ENCODE measurements at places on chromosomes 13 and 19.

DNA sequence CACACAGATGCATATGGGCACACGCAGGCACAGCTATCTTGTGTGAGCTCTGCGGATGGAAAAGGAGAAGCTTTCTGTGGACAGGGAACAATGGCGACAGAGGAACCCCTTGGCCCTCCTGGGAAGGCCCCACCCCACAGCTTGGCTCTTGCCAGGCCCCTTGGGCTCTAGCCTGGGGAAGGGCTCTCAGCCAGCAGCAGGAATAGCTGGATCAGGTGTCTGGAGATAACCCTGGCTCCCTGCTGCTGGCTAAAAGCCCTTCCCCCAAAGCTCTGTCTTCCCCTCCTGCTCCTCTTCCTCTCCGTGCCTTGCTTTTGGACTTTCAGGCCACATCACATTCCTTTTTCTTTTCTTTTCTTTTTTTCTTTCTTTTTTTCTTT lies 24.3 kb downstream of the CEBPA start:
- peaks cover 10% of the 10 kb centered on the region for H3K4me1 ChIP-seq
- no peaks in the 10 kb centered on the region for H3K36me3 ChIP-seq
- H3K27ac ChIP-seq = no peak overlapping the region
- no peaks in the 10 kb centered on the region for H3K27me3 ChIP-seq

DNA sequence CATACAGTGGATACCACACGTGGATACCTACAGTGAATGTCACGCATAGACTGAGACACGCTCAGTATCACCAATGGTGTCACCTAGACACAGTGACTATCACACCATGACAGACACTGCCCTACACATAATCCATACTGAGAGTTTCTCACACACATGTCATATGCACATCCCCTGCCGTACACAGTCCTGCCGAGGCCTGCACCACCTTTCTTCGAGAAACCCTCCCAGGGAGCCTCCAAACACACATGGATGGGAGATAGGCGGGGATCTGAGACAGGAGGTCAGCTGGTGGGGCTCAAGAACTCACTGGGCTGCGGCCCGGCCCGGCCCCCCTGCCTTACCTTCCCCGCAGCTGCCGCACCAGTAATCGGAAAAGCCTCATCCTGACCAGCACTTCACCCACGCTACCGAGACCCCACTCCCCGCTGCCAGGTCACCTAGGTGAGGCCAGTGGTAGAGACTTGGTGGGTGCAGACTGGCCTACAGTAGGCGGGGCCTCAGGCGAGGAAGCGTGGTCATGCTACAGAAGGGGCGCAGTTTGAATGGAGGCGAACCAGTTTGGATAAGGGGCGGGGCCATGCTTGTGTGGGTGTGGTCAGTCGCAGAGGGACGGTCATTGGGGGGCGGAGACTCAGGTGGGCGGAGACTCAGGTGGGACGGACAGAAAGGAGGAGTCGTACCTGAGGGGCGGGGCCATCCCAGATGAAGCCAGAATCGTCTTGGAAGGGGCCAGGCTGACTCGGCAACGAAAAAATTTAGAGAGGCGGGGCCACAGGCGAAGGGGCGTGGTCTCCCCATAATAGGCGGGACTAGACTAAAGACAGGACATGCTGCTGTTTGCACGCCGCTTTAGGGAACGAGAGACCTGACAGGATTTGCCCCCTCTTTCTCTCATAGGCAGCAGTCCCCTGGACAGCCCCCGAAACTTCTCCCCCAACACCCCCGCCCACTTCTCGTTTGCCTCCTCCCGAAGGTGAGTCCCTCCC lies 2.1 kb downstream of the MAST1 start:
- DNase-seq = peak; percentile 94
- H3K4me3 ChIP-seq = peak overlapping the region; percentile 34
- peak overlapping the region; percentile 10 for H3K27ac ChIP-seq
- H3K27me3 ChIP-seq = peaks cover 49% of the 10 kb centered on the region
- no peaks in the 10 kb centered on the region for H3K36me3 ChIP-seq

- H3K4me3 ChIP-seq = no peak overlapping the region
- no peaks in the 10 kb centered on the region for H3K36me3 ChIP-seq
- no peak overlapping the region for H3K27ac ChIP-seq
- no peak for DNase-seq
- no peaks in the 10 kb centered on the region for H3K4me1 ChIP-seq
These were observed 114.5 kb downstream of the POSTN start for GRCh38 chr13:37484056-37484455.

DNA sequence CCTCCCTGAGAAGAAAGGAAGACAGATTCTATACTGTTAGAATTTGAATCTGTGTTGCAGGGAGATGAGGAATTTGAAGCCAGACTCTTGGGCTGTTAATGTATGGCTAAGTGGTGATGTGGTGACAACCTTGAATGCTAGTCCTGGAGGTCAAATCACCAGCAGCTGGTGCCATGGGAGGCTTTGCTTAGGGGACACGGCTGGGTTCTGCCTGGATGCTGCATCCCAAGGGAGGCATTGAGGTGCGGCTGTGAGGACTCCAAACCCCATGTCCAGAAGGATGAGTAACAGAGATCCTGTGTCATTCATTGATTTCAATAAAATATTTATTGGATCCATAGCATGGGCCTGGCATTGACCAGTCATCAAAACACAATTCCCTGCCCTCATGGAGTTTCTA lies 42.3 kb downstream of the RFX2 start:
- H3K4me3 ChIP-seq = no peak overlapping the region
- no peaks in the 10 kb centered on the region for H3K27me3 ChIP-seq
- peaks cover 43% of the 10 kb centered on the region for H3K4me1 ChIP-seq
- no peaks in the 10 kb centered on the region for H3K36me3 ChIP-seq
- peak; percentile 18 for DNase-seq

- no peaks in the 10 kb centered on the region for H3K4me1 ChIP-seq
- H3K36me3 ChIP-seq = no peaks in the 10 kb centered on the region
- H3K27me3 ChIP-seq = peaks cover 62% of the 10 kb centered on the region
These were observed 569 bp upstream of the MCF2L start for GRCh38 chr13:112968380-112968909.

- H3K27me3 ChIP-seq = no peaks in the 10 kb centered on the region
- no peak overlapping the region for H3K4me3 ChIP-seq
- H3K36me3 ChIP-seq = no peaks in the 10 kb centered on the region
- peak; percentile 73 for DNase-seq
- peak overlapping the region; percentile 86 for H3K27ac ChIP-seq
These were observed 301.6 kb downstream of the SLITRK6 start for GRCh38 chr13:85497652-85498051.

- H3K4me1 ChIP-seq = no peaks in the 10 kb centered on the region
- no peaks in the 10 kb centered on the region for H3K27me3 ChIP-seq
- DNase-seq = no peak
- no peak overlapping the region for H3K27ac ChIP-seq
- H3K36me3 ChIP-seq = no peaks in the 10 kb centered on the region
These were observed 280.3 kb upstream of the KLF12 start for GRCh38 chr13:74414458-74414857.

GRCh38 chr19:10896851-10897526 lies 25.6 kb downstream of the CARM1 start:
- DNase-seq = no peak
- H3K27ac ChIP-seq = no peak overlapping the region
- no peaks in the 10 kb centered on the region for H3K27me3 ChIP-seq
- H3K4me1 ChIP-seq = peaks cover 8% of the 10 kb centered on the region

- H3K4me3 ChIP-seq = no peak overlapping the region
- no peaks in the 10 kb centered on the region for H3K4me1 ChIP-seq
- no peaks in the 10 kb centered on the region for H3K36me3 ChIP-seq
- H3K27ac ChIP-seq = no peak overlapping the region
These were observed 398 bp downstream of the SLC25A41 start for GRCh38 chr19:6433165-6433564.

DNA sequence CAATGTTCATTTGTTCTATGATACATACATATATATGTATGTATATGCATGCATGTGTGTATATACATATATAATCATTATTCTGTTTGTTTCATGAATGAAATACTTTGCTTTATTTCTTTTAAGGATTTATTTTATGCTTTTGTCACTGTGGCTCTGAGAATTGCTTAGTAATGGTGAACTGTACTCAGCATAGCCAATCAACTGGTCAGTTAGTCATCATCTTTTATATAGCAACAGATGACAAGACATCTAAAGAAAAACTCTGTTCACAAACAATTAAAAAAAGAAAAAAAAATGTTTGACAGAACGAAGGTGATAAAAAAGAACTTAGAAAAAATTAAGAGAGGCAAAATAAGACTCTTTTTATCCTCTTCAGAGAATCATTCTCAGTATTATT lies 1440.3 kb downstream of the PCDH9 start:
- no peak overlapping the region for H3K4me3 ChIP-seq
- H3K36me3 ChIP-seq = no peaks in the 10 kb centered on the region
- no peaks in the 10 kb centered on the region for H3K4me1 ChIP-seq
- no peak for DNase-seq

- no peak for DNase-seq
- peak overlapping the region; percentile 88 for H3K27ac ChIP-seq
- H3K4me3 ChIP-seq = peak overlapping the region; percentile 74
- H3K36me3 ChIP-seq = peaks cover 49% of the 10 kb centered on the region
These were observed 514 bp downstream of the PCID2 start for GRCh38 chr13:113207890-113208420.

GRCh38 chr13:52348983-52349780 lies 56.8 kb downstream of the THSD1 start:
- peaks cover 35% of the 10 kb centered on the region for H3K4me1 ChIP-seq
- H3K27me3 ChIP-seq = no peaks in the 10 kb centered on the region
- H3K27ac ChIP-seq = peak overlapping the region; percentile 62
- no peak for DNase-seq
- no peaks in the 10 kb centered on the region for H3K36me3 ChIP-seq
- H3K4me3 ChIP-seq = no peak overlapping the region

DNA sequence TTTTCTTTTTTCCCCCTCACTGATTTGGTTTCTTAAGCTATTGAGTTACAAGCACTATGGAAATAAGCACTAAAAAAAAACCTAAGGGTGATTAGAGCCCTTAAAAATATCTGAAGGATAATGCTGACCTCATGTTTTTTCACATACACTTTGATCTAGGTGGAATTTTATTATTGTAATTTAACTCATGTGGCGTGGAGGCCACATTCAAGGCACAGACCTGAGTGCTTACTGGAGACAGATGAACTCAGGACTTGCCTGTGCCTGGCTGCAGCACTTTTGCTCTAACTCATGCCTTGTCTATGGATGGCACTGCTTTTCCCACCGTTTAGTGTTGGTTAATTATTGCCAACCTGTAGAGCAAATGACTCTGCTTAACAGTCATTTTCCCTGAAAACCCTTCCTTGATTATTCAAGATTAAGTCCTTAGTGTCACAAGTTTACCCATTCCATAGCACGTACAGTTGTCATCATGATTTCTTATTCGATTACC lies 541.4 kb downstream of the GPC6 start:
- no peak for DNase-seq
- no peak overlapping the region for H3K4me3 ChIP-seq
- no peaks in the 10 kb centered on the region for H3K36me3 ChIP-seq
- peaks cover 5% of the 10 kb centered on the region for H3K4me1 ChIP-seq
- no peak overlapping the region for H3K27ac ChIP-seq

DNA sequence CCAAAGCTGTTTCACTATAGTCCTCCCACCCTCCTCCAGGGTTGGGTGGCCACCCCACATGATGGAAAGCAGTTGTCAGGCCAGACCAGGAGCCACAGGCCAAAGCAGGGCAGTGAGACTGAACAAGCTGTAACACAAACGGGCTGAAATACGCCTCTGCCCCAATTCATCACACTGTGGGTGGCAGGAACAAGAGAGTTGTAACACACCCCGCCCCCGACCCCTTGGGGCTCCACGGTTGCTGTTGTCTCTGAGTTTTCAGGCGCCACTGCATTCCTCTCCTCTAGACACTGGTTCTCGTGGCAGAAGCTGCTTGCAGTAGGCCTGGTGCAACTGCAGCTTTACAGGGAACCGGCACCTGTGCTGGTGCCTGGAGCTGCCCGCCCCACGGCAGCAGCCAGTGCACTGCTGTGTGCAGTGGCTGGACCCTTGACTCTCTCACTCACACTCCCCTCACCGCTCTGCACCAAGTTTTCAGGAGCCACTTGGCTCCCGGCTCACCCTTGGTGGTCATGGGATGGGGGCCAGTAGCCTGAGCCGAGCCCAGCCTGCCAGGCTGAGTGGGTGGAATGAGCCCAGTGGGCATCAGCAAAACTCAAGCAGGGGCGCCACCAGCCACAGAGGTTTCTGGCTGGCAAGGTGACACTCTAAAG lies 1314.5 kb upstream of the MIR17HG start:
- H3K4me1 ChIP-seq = no peaks in the 10 kb centered on the region
- H3K27me3 ChIP-seq = no peaks in the 10 kb centered on the region
- H3K27ac ChIP-seq = no peak overlapping the region

GRCh38 chr13:70694996-70695715 lies 586.9 kb upstream of the KLHL1 start:
- H3K27ac ChIP-seq = no peak overlapping the region
- H3K4me1 ChIP-seq = no peaks in the 10 kb centered on the region
- no peaks in the 10 kb centered on the region for H3K36me3 ChIP-seq
- DNase-seq = no peak
- no peaks in the 10 kb centered on the region for H3K27me3 ChIP-seq
- no peak overlapping the region for H3K4me3 ChIP-seq

GRCh38 chr13:101686003-101686402 lies 233.5 kb downstream of the ITGBL1 start:
- no peak overlapping the region for H3K27ac ChIP-seq
- no peak overlapping the region for H3K4me3 ChIP-seq
- no peaks in the 10 kb centered on the region for H3K27me3 ChIP-seq
- H3K36me3 ChIP-seq = no peaks in the 10 kb centered on the region
- no peak for DNase-seq

GRCh38 chr19:8311461-8312260 lies 3.5 kb upstream of the CD320 start:
- no peak overlapping the region for H3K4me3 ChIP-seq
- peak; percentile 33 for DNase-seq
- H3K27ac ChIP-seq = no peak overlapping the region
- peaks cover 2% of the 10 kb centered on the region for H3K4me1 ChIP-seq

DNA sequence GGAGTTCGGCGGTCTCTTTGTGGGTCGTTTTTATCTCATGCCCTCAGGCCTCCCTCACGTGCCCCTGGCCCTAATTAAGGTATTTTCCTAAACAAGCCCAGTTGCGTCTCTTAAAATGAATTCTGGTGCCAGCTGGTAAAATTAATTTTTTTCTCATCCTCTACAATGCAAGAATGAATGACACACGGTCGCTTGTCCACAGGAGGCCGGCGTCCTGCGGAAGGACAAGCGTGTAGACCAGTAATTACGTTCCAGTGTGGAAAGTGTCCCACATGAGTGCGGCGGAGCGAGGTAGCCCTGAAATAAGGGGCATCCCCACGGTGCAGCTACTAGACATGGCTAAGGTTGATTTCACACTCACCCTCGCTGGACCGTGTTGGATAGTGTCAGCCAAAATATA lies 34.5 kb upstream of the NDUFS7 start:
- no peaks in the 10 kb centered on the region for H3K4me1 ChIP-seq
- no peaks in the 10 kb centered on the region for H3K36me3 ChIP-seq
- no peaks in the 10 kb centered on the region for H3K27me3 ChIP-seq
- H3K27ac ChIP-seq = no peak overlapping the region
- H3K4me3 ChIP-seq = no peak overlapping the region
